ENCODE measurements at places on chromosomes 4 and X.

- DNase-seq, result peak; percentile 0
Measured at GRCh38 chrX:112913807-112914206, 73.2 kb upstream of the AMOT start.

- no peak for DNase-seq
Measured at GRCh38 chrX:153824348-153824747, 6.0 kb downstream of the PDZD4 start.

DNA sequence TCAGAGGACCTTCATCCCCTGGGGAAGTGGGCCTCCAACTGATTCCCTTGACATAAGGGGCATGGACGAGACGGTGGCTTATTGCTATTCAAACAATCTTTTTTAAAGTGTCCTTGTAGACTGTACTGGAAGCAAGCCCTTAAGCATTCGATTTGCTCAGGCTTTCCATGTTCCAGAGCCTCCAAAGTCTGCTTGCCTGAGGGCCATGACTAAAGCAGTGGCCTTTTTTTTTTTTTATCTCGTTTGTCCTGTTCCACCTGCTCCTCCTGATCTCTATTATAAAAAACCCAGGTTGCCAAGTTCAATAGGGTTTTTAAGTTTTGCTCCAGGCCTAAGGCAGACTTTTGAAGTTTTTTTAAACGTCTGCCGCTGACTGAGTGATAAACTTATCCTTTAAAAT, 103.7 kb upstream of the AADAT start:
- DNase-seq, result no peak

- DNase-seq, result peak; percentile 90
Measured at GRCh38 chr4:1216869-1217294, 32.0 kb downstream of the CTBP1 start.

- no peak for DNase-seq
Measured at GRCh38 chrX:151901826-151902225, 10.9 kb upstream of the MAGEA4 start.

GRCh38 chrX:56817179-56817578, 88.1 kb downstream of the NBDY start:
- DNase-seq, result no peak
